ENCODE measurements at places on chromosomes 16 and 17.

DNA sequence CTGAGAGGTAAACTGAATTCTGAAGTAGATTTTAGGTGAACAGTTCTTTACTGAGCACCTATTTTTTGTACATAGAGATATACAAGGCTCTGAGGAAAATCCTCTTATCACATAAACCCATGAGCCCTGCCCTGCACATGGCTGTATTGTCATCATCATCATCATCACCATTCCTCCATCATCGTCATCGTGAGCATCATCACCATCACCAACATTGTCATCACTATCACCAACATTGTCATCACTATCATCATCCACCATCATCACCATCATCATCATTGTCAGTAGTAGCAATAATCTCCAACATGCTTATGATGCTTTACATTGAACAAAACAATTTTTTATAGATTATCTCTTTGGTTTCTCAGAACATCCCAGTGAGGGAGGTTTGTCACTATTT lies 20.7 kb downstream of the ASIC2 start:
- DNase-seq: no peak

- DNase-seq: no peak
Measured at GRCh38 chr16:73149334-73149733, 101.4 kb upstream of the ZFHX3 start.

DNA sequence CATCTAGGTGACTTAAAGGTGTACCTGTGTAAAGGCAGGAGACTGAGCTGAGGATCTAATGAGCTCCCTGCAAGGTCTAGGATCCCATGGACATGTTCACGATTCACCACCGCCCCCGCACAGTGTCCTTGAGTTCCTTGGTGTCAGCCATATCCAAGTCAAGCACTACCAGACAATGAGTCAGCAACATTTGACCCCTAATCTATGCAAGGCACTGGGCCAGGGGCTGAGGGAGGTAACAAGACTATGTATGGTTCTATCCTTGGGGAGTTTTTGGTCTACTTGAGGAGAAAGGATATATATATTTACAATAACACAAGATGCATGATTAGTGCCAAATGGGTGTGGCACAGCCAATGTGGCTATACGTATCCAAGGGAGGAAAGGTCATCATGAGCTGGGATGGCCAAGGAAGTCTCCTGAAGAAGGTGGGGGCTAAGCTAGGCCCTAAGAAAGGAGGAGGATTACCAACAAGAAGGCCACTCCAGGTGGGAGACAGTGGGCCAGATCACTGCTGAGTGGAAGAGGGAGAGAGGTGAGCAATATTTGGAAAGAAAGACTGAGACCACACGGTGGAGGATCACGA lies 35.0 kb downstream of the ITGB3 start:
- DNase-seq: no peak

- DNase-seq: no peak
Measured at GRCh38 chr17:70238646-70239045, 69.3 kb downstream of the KCNJ2 start.

DNA sequence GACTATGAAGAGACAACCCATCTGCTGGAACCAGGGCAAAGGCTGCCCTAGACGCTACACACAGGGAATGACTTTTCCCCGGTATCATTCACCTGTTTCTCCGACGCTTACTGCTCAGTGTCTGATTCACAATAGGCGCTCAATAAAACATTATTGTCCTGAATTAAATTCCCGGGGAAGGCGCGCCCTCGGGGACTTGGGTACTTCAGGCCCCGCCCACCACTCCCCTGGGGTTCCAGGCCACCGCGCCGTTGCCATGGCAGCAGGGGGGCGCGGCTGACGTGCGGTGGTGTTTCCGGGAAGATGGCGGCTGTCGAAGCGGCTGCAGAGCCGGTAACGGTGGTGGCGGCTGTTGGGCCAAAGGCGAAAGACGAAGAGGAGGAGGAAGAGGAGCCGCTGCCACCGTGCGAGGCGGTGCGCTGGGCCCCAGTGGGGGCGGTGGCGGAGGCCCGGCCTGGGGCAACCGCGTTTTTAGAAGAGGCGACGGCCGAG lies at the start of gene RUNDC1:
Gene RUNDC1 (plus strand): TSS at position 292 of the 492 bp plus-strand sequence. CDS start 12 bp downstream, at position 304.
- peak; percentile 77 for DNase-seq

- DNase-seq: no peak
Measured at GRCh38 chr17:81009136-81009535, 17.5 kb downstream of the CHMP6 start.

GRCh38 chr17:12659500-12659899 lies 6.2 kb upstream of the MYOCD start:
- DNase-seq: no peak

- DNase-seq: no peak
Measured at GRCh38 chr16:78444-79150, 572 bp downstream of the MPG start.

- no peak for DNase-seq
Measured at GRCh38 chr16:68695575-68695974, 41.5 kb upstream of the CDH1 start.

- peak; percentile 61 for DNase-seq
Measured at GRCh38 chr16:85451641-85452363, 161.3 kb upstream of the GSE1 start.

- DNase-seq: no peak
Measured at GRCh38 chr17:76082326-76083251, 3.6 kb downstream of the ZACN start.

- DNase-seq: no peak
Measured at GRCh38 chr16:56387396-56387795, 37.9 kb downstream of the AMFR start.

GRCh38 chr16:69017036-69017783 lies 88.2 kb upstream of the HAS3 start:
- DNase-seq: no peak

GRCh38 chr16:414395-415169 lies 10.9 kb upstream of the RAB11FIP3 start:
- DNase-seq: no peak

DNA sequence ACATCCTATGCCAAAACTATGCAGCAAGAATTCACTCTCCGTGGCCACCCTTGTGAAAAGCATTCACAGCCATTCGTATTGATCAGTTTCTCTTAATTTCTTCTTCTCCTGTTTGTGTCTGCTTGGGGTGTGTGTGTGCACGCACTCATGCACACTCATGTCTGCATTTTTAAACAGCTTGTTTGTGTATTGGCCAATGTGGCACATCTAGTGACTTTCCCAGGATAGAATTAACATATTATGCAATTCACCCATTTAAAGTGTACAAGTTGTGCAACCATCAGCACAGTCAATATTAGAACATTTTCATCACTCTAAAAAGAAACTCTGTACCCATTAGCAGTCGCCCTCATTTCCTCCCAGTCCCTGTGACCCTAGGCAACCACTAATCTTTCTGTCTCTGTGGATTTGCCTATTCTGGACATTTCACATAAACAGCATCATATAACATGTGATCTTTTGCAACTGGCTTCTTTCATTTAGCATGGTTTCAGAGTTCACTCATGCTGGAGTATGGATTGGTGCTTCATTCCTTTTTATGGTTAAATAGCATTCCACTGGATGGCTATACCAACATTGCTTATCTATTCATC lies 20.1 kb downstream of the IRX3 start:
- no peak for DNase-seq

DNA sequence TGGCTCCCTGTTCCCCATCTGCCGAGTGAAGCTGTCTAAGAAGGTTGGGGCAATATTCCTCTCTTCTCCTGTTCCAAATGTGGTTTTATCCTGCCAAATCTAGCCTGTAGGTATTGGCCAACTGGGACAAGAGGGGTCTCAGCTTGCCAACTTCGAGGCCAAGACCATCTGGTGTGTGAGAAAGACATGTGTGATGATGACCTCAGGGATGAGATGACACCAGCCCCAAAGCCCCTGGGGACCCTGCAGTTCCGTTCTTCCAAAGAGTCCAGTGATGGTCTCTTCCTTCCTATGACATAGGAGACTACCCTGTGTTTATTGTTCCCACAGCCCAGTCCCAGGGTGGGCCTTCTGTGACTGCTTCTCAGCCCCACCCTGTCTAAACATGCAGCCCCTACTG lies 34.8 kb upstream of the ADAMTS18 start:
- DNase-seq: no peak

- no peak for DNase-seq
Measured at GRCh38 chr17:614653-615546, 99.7 kb downstream of the VPS53 start.

DNA sequence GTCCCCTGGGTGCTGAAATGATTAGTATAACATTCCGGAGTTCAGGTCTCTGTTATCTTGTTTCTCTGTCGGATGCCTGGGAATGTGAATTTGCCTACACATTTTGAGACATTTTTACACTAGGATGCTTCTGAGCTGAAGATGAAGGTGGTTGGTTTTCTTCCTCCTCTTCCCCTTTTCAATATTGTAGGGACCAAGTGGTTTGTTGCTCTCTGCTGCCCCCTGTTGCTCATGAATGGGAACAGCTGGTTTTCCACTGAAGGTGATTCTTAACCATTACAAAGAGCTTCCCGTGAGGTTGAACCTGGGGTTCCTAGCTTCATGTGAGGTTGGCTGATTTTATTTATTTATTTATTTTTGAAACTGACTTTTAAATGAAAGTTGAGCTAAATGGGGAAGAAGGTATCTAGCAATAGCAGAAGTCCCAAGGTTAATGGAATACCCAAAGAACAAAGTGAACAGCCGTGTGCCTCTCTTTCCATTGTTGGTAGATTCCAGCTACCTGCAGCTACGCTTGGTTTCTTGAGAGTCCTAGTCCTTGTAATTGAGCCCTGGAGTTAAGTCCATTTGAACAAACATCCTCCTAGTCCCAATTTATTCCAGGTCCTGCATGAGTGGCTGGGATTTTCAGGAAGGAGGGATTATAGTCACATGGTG lies 983.9 kb upstream of the EEF2KMT start:
- peak; percentile 12 for DNase-seq

DNA sequence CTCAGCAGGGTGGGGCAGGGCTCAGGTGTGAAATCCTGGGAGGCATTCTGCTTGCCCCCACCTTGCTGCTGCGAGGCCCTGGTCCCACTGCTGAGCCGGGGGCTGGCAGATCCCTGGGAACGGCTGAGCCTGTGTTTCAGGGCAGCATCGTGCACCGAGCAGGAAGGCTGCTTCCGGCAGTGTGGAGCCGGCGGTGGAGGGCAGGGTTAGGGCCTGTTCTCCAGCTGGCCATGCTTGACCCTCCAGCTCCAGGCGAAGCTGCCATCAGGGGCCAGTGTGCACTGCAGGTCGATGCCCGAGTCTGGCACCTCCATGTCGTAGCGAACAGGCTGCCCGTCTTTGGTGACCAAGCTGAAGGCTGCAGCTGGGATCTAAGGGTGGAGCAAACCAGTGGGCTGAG lies 2.5 kb upstream of the SPATA32 start:
- DNase-seq: no peak
